Fibroblast of the aortic adventitia (primary cell): ENCODE measurements at places on chromosomes 3 and 15.

DNA sequence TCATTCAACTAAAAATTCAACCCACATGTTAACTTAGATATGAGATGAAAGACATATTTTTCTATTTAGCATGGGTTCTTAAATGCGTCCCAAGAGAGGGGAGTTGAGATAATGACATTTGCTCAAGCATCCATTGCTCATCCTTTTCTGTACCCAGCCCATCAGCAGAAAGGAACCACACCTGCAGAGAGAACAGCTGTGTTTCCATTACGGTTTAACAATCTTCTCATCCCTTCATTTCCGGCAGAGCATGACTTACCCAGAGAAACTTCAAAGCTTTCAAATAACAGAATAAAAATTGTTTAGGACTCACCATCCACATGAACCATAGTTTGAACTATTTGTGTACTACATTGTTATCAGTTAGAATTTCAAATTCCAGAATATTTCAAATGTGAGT is 113.1 kb downstream of the TGFBR2 start:
- DNase-seq, result no peak

DNA sequence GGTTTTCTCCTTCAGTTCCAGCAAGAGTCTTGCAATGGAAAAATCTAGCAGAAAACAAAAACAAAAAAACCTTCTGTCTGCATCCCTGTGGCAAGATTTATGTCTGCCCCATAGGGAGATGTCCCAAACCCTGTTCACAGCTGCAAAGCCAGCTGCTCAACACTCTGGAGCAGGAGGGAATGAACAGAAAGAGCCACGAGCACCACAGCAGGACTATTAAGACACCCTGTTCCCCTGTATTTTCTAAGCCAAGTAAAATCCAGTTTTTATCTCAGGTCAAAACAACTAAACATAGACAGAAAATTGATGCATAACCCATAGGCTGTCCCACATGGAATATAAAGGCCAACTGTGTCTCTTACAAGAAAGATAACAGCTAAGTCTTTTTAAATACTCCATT is 357.9 kb downstream of the LSAMP start:
- DNase-seq, result no peak

DNA sequence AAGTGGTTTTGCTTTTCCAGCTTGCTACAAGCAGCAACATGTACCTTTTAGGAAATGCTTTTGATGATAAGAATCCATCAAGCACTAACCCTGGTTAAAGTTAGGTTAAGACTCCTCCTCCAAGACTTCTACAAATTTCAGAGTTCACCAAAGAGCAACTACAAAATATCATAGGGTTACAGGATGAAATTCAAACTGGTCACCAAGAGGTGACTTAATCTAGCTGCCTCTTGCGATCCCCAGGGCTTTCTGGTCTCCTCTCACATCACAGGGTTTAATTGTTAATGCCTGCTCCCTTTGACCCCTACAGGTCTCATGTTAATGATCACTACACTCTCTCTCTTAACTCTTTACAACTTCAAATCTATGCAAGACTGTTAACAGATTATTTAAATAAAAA is 66.5 kb downstream of the DPH6 start:
- no peak for DNase-seq

- DNase-seq, result no peak
Measured at GRCh38 chr3:7684182-7684715, 817.4 kb upstream of the LMCD1 start.

- peak; percentile 35 for DNase-seq
Measured at GRCh38 chr15:38555686-38556334, 8.8 kb downstream of the RASGRP1 start.

- DNase-seq, result no peak
Measured at GRCh38 chr3:159669766-159670165, 318.9 kb upstream of the IL12A start.
